Uterine smooth muscle cell (primary cell): ENCODE measurements at places on chromosomes 4 and X. TPM values are rescaled to one million over a fixed set of nuclear protein-coding genes. Genes with fewer than 3 reads are reported as not detected.

Gene GABRG1
- not detected in 2 replicates for total RNA-seq

Gene BANK1
- total RNA-seq = 0.44 and 1.00 TPM in 2 replicates

Gene TASL
- not detected in 2 replicates for total RNA-seq

Gene ING2
- 8.6 and 19.6 TPM in 2 replicates for total RNA-seq

Gene DUX4
- not detected in 2 replicates for total RNA-seq

Gene P2RY4
- total RNA-seq = under 0.01 TPM in 1 of 2 replicates, not detected in the other

Gene TMEM192
- 6.5 and 7.9 TPM in 2 replicates for total RNA-seq

Gene SPANXN3
- total RNA-seq = not detected in 2 replicates

Gene TLR2
- total RNA-seq = 0.44 and 0.62 TPM in 2 replicates

Gene HMX1
- not detected in 2 replicates for total RNA-seq

Gene WNK3
- total RNA-seq = 0.44 and 0.87 TPM in 2 replicates
